ENCODE measurements at places on chromosomes 6 and 20.

DNA sequence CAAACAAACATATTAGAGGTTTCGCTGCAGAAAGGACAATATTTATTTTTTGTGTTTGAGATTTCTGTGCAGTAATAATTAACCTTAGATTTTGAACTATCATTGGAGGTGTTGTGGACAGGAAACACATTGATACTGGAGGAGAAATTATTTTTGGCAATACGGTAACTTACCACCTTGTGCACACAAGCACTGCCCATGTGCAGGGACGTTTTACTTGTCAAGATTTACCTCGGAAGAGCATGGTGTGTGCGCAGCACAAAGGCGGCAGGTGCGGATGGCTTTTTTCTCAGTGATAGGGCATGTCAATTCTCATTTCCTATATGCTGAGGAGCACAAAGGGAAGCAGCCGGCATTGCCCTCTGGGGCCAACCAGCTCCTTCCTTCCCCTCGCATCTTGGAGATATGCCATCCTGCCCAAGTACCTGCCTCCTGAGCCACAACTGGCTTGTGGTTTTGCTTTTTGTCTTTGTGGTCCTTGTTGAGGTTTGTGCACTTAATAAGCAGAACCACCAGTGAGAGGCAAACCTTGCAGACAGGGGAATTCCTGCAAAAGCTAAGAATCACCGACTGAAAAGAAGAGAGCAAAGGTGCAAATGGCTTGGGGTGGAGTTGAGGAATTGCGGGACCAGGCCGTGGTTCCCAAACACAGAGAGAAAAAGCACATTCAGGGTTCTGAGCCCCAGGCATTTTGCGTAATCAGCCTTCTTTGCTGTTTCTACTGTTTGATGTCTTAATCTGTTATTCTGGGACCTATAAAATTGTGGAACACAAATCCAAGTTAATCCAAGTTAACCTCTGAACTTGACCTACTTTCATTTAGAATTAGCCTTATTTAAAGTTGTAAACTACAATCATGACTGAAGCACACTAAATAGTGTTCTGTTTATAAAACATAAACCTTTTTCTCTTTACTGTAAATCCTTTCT is 21.9 kb downstream of the SAMD5 start:
- no peak for DNase-seq

GRCh38 chr6:129609635-129610034 is 100.3 kb downstream of the ARHGAP18 start:
- DNase-seq: no peak

- no peak for DNase-seq
These were observed 1.1 kb downstream of the SAPCD1 start for GRCh38 chr6:31763619-31763940.

- DNase-seq: no peak
These were observed 2.8 kb downstream of the CMTR1 start for GRCh38 chr6:37435816-37436215.

DNA sequence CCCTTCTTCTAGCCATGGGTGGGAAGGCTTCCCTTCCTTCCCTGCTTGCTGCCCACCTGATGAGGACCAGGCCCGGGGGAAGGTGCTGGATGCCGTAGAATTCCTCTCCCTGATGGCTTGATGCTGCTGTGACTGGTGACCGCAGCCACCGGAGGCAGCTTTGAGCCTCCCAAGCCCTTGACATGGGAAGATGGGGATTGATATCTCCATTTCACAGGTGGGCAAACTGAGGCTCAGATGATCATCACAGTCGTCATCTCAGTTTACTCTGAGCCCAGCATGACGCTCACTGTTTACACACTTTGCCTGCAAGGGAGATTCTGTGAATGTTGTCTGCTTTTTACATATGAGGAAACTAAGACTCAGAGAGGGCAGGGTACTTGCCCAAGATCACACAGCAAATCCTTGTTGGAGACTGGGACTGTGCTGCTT is 43.9 kb downstream of the SRC start:
- no peak for DNase-seq

GRCh38 chr20:20202768-20203167 is 150.4 kb downstream of the CFAP61 start:
- DNase-seq: no peak

- no peak for DNase-seq
These were observed 111.1 kb downstream of the FOXA2 start for GRCh38 chr20:22473293-22473692.

GRCh38 chr6:113082745-113083144 is 735.6 kb downstream of the RFPL4B start:
- DNase-seq: no peak

GRCh38 chr6:151391471-151392413 is at the start of gene ZBTB2:
TSS of gene ZBTB2 (minus strand) at chr6:151391559. CDS start at chr6:151373637, 17,922 bp downstream.
- peak; percentile 78 for DNase-seq

- DNase-seq: no peak
These were observed 696.9 kb upstream of the EYS start for GRCh38 chr6:66403966-66404365.

DNA sequence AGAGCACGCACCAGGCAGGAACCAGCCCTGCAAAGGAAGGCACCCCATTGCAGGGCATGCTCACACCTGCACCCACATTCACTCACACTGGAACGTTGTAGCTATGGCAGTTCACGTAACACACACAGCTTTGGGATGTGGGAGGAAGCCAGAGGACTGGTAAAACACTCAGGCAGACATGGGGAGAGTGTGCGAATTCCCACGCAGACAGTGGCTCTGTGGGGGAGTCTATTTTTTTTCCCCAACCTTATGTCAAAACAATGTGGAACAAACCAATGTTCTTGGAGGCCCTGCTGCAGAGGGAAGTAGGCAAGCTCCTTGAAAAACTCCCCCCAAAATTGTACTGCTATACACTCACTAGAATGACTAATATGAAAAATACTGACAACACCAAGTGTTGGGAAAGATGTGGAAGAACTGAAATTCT is 91.0 kb downstream of the PPP1R14C start:
- DNase-seq: no peak

- no peak for DNase-seq
These were observed 17.5 kb downstream of the MRPS18A start for GRCh38 chr6:43669922-43670622.

DNA sequence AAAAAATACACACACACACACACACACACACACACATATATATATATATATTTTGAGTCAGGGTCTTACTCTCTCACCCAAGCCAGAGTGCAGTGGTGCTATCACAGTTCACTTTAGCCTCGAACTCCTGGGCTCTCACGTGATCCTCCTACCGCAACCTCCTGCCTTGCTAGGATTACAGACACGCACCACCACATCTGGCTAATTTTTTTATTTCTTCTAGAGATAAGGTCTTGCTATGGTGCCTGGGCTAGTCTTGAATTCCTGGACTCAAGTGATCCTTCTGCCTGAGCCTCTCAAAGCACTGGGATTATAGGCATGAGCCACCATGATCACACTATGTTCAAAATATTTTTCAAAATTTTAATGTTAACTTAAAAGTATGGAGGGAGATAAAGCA is 43.5 kb downstream of the NUP153 start:
- no peak for DNase-seq

DNA sequence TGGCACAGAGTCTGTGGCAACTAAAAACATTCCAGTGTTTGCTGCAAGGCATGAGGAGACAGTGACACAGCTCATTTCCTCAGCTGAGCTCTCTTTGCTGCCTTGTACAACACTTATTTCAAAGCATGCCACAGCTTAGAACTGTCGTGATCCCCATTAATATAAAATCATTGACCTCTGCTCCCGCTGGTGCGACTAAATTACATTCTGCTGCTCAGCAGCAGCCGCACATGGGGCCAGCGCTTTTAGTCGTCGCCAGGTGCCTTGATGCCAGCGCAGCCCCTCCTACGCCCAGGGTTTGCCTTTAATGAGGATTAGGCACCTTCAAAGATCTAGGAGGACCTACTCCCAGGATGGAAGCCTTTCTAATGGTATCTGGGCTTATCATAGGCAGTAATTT is 717.9 kb upstream of the POU3F2 start:
- no peak for DNase-seq

DNA sequence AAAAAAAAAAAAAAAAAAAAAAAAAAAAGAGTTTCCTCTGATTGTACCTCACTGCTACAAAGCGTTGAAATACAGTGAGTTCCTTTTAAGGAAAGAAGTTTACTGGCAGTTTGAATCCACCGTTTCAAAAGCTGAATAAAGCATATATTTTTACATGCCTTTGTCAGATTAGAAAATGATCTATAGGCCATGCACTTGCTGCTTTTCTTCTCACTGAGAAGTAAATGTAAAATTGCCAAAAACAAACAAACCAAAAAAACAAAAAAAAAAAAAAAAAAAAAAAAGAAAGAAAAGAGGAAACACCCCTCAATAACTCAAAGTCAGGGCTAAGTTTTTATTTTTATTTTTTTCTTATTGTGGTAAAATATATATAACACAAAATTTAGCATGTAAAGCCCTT is 81.9 kb downstream of the LYRM4 start:
- DNase-seq: no peak

DNA sequence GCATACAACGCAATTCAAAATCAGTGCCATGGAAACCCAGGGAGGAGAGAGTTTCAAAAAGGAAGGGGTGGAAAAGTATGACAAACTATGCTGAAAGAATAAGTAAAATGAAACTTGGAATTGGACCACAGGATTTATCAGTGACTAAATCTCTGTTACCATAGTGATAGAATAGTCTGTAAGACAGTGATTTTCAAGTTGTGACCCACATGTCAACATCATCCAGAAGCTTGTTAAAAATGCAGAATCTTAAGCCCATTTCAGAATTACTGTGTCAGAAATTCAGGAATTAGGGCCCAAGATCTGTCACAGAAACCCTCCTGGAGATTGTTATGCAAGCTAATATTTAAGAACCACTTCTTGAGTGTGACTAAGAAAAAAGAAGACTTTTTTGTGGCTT is 417.7 kb upstream of the JAG1 start:
- DNase-seq: no peak

DNA sequence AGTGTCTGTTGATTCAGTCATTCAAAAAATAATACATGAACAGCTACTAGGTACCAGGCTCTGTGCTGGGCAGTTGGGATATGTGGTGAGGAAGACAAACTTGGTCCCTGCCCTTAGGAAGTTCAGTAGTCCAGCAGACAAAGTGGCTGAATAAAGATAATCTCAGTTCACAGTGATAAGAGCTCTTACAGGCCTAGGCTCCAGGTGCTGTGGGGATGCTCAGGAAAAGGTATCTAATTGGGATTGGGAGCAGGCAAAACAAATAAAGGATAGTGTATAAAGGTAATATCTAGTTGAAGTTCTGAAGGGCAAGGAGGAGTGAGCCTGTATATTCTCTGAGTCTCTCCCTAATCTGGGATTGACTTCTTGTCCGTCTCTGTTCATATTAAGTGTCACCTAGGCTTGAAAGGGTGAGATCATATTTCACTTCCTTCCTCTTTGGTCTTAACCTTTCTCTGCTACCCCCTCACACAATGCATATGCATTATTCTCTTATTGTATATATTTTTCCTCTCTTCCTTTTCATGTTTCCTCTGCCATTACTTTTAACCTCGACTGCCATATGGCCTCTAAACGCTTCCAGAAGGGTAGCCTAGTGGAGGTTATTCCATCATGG is 13.5 kb downstream of the PTPN1 start:
- DNase-seq: no peak

DNA sequence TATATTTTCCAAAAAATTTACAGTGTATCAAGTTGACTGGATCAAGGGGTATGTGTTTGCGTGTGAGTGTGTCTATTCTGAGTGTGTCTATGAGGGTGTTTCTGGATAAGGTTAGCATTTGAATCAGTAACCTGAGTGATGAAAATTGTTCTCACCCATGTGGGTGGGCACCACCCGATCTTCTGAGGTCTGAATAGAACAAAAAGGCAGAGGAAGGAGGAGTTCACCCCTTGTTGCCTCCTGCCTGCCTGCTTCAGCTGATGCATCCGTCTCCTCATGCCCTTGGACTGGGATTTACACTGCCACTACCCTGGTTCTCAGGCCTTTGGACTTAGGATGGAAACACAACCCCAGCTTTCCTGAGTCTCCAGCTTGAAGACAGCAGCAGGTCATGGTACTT is 13.7 kb upstream of the PRND start:
- DNase-seq: no peak

DNA sequence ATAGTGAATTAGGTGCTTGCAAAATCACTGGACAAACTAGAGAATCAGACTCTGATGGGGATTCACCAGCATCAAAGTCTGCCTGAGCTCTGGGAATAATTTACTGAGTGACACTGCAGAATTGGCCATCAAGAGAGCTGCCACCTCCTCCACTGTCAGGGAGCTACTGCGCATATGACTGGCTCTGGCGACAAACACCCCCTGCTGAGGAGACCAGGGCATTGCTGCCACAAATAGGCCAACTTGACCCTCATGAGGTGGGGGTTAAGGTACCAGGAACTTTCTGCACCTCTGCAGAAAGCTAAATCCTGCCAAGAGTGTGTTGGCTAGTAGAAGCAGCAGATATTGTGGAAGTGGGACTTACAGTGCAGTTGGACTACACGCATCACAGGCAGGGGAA is 88.0 kb downstream of the CDS2 start:
- DNase-seq: no peak

DNA sequence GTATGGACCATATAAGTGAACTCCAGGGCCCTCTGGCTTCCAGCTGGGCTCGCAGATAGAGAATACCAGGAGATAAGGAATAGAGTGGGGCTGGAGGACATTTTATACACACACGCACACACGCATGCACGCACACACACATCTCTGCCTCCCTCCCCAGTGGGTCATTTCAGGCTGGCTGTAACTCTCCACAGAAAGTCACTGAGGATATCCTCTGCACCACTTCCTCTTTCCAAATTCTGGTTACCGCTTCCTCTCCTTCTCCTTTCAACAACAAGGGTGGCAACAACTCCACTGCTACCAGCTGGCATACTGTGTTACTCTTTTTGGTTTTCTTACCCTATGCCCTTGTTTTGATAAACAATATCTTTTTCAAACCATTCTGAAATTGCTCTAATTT is 280.2 kb downstream of the COL12A1 start:
- DNase-seq: no peak

DNA sequence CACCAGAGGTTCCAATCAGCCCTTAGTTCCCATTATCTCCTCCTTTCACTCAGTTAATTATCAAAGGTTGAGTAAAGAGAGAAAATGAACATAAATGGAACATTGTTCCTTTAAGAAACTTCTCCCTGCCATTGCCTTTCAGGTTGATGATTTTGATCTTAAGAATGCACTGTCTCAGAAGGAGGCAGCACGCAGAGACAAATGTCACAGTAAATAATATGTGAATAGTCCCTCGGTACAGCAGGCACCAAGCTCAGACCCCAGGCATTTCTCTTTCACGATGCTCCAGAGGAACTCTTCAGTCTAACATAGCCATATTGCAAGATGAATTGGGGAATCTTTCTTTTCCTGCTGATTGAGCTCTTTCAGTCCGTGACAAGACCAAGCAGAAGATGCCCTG is 435.3 kb upstream of the SPTLC3 start:
- DNase-seq: no peak

- no peak for DNase-seq
These were observed 1.5 kb downstream of the MMP24OS start for GRCh38 chr20:35276408-35276807.

DNA sequence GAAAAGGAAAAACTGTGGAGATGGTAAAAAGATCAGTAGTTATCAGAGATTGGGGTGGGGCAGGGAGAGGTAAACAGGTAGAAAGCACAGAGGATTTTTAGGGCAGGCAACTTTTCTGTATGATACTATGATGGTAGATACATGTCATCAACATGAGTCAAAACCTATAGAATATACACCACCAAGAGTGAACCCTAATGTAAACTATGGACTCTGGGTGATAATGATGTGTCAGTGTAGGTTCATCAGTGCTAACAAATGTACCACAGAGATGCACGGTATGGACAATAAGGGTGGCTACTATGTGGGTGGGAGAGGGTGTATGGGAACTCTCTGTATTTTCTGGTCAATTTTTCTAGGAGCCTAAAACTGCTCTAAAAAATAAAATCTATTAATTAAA is 18.5 kb downstream of the PACSIN1 start:
- DNase-seq: no peak

GRCh38 chr6:20334334-20334733 is 67.3 kb upstream of the E2F3 start:
- DNase-seq: no peak

Data from DMS 273 treated with DMSO at 0.1 percent for 48 hours (cell line).